ENCODE measurements at places on chromosomes 2 and 18.

DNA sequence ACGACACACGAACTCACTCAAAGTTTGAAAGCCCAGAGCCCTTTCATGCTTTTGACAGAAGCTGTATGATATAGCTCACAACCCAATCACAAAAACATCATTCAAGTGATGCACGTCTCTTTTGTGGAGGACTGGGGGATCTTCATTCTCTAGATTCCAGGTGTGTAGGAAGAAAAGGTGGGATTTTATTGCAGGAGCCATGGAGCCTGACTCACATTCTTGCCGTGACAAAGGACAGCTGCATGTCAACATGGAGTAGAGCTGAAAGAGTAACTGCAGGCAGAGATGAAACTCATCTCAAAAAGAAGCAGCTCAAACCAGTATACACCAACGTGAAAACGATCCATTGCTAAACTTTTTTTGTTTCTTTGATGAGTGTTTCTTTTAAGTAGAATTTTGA is 50.9 kb upstream of the PDE1A start:
- DNase-seq: no peak

DNA sequence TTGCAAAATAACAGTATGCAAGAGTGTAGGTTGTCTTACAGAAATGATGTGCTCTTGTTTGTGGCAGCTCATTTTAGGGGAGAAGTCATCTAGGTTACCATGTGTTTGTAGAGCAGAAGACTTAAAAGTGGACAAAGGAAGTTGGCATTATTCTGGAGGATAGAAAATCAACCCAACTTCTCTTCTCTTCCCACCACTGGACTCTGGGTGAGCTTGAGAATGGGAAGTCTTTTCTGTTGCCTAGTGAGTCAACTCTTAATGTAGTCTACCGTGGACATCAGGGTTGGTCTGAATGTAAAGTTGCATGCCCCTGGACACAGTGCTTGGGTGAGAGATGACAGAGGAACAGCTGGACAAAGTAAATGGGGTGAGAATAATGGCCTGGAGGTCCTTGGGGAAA is 98.3 kb downstream of the FMNL2 start:
- no peak for DNase-seq

DNA sequence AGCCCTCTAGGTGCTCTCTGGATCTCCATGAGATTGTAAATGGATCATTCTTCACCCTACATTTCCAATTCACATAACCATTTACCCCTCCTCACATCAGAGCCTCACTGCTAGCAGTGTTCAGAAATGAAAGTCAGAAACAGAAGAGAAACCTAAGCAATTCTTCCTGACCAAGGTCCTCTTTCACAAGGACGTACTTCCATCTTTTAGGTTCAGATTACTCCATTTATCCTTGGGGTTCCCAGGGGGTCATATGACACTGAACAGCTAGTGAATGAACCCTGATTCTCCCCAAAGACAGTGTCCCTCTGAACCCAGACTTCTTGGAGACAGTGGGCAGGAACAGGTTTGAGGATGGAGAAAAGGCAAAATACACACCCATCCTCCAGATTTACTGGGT is 12.9 kb upstream of the MARCO start:
- DNase-seq: no peak

- DNase-seq: no peak
Measured at GRCh38 chr18:56823986-56824565, 172.9 kb downstream of the WDR7 start.

GRCh38 chr2:46871976-46872381 is 43.6 kb downstream of the MCFD2 start:
- DNase-seq: no peak

GRCh38 chr2:222799262-222799918 is 61.4 kb upstream of the ACSL3 start:
- no peak for DNase-seq

DNA sequence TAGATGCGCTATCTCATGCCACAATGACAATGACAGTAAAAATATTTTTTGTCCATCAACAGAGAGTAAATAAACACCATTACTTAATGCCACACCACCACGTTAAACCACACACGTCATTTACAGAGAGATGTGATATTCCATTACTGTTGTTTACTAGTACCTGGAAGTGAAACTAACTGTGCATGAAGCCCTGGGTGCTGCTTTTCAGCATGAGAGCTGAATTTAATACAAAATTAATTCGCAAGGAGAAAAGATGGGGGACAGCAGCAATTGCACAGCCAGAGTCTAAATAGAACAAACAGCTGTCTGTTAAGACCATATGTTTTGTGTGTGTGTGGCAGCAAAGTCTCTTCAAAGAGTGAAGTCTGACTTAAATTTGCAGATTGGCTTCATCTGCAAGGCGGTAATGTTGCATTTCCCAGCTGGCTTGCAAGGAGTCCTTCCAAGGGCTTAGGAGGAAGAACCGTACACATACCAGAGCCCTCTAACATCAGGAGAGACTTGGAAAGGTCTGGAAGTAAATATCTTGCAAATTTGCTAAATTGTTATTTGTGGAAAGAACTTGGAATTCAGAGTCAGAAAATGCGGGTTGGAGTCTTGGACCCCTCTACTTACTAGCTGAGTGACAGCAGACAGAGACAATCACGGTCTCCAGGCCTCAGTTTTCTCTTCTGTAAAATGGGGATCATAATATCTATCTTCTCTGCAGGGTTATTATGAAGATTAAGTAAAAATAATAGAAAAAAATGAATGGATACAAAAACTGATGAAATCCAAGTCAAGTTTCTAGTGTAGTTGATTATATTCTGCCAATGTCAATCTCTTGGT is 127.6 kb downstream of the ALPK2 start:
- no peak for DNase-seq

GRCh38 chr2:96556441-96557330 is 20.1 kb downstream of the ARID5A start:
- DNase-seq: peak; percentile 91

DNA sequence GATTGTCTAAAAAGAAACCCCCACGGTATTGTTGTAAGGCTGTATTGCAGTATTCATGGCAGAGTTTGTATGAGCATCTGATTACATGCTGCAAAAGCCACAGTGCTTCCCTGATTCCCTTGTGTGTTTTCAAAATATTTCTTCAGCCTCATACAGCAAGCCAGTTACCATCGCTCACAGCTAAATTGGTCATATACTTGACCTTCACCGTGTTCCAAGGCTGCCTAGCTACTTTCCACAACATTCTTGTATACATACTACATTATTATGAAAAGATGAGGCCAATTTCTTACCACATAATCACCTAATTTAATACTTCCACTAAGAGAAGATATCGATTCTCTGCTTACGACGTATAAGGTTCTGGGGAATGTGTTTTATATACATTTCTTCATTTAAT is 576.3 kb upstream of the CNTNAP5 start:
- no peak for DNase-seq

GRCh38 chr2:120250640-120251039 is 2.0 kb upstream of the RALB start:
- DNase-seq: no peak

GRCh38 chr2:114025030-114025429 is 135.1 kb downstream of the ACTR3 start:
- no peak for DNase-seq

DNA sequence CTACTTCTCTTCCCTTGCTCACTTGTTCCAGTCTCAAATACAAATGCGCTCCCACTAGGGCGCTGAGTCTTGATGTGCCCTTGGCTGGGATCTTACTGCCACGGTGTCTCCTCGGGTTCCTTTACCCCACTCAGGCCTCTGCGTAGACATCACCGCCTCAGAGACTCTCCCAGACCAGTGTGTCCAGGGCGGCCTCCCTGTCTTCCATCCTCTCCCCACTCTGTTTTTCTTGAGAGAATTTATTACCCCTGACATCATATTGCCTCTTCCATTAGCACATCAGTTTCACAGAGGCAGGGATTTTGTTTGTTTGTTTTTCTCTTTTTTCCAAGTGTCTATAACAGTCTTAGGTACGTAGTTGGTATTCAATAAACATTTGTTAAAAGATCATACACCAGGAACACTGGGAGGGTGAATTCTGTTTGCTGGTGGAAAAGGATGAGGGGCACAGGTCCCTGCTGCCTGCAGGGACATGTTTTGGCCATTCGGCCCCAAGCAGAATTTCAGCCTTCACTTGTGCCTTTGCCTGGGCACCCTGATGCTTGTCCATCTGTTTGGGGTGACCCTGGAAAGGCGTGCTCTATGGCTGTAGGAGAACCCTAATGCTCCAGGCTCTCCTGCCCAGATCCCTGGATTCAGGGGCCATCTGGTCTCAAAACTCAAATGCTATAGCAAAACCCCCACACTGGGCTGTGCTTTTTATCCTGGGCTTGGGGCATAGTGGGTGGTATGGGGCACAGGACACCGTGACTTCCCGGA is 55.0 kb downstream of the RPL37A start:
- DNase-seq: no peak

- peak; percentile 96 for DNase-seq
Measured at GRCh38 chr2:675982-676646, 1.1 kb downstream of the TMEM18 start.

DNA sequence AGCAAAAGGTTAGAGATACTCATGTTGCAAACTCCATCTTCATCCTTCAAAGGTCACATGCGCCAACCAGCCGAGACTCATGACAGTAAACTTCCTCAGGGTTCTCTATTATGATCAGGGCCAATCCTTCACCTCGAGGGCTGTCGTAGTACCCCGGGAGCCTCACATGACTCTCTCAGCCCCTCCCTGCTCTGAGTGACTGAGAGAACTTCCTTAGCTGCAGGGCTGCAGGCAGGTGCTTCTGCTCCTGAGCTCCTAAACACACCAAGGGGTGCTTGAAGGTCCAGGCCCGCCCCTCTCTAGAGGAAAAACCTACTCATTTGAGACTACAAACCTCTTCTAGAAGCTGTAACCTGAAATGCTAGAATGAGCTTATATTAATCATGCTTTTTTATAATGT is 48.2 kb downstream of the LONRF2 start:
- DNase-seq: no peak

GRCh38 chr2:38407111-38407682 is 30.1 kb upstream of the ATL2 start:
- no peak for DNase-seq

- no peak for DNase-seq
Measured at GRCh38 chr2:17849275-17849674, 29.2 kb upstream of the KCNS3 start.

DNA sequence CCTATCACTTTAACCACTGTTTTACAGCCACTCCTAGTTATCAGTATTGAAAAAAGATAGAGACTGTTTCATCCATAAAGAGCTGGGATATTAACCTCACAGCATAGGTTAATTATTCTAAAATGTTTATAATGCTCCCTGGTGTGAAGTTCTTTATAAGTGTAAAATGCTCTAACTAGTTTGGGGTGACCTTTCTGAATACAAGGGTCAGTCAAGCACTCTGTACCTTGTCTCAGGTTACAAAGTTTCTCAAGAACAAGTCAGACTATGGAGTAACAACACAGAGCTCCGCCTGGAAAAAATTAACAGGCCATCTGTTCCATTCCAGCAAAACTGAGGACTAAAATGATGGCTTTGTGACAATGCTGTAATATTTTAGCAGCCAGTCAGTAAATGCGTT is 107.4 kb downstream of the NOL4 start:
- no peak for DNase-seq

DNA sequence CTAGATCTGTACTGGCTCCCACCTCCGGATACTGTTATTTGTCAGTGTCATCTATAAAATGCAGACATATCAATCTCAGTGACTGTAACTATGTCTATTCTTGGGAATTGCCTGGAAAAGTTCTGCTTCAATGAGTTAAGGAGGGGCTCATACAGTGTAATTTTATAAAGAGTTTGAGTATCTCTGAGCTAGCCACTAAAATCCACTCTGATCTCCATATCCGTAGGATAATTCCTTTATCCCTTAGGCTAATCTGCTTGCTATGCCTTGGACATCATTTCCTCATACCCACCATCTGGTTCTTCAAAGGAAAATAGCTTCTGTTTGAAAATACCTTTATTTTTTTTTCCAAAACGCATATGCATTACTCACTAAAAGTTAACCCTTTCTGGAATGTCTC is 863.2 kb downstream of the SUCLG1 start:
- DNase-seq: peak; percentile 19

DNA sequence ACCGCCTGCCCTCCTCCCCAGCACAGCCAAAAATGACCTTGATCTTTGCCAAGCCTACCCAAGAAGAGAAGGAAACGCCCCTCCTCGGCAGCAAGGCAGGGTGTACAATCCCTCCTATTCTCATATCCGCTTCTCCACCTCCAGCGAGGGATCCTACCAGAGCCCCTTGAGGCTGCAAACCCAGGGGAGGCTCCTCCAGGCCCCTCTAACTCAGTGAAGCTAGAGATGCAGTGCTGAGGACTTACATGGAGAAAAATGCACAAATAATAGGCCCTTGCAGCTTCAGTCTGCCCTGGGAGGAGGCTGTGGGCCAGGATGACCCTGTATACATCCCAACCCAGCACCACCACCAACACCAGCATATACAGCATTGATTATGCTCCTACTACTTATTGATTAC is 46.9 kb upstream of the POMC start:
- peak; percentile 19 for DNase-seq

GRCh38 chr2:182924306-182924705 is 57.9 kb upstream of the FRZB start:
- peak; percentile 79 for DNase-seq

DNA sequence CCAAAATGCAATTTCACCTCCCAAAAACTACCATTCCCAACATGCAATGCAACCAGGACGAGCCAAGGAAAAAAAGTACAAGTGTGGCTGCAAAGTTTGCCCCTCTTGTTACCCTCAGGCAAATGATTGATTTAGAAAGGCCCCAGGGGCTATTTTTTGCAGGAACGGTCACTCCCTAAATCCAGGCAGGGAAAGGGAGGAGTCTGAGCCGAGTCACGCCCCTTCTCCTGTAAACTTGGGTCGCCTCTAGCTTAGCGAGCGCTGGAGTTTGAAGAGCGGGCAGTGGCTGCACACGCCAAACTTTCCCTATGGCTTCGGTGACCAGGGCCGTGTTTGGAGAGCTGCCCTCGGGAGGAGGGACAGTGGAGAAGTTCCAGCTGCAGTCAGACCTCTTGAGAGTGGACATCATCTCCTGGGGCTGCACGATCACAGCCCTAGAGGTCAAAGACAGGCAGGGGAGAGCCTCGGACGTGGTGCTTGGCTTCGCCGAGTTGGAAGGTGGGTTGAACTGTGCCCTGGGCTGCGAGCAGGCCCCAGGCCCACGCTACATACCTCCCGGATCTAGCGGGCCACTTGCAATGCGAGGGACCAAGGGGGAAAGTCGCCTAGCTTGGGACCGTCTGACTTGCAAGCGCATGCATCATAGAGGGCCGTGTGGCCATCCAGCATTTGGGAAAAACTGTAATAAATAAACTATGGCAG is at the start of gene GALM:
TSS of gene GALM (plus strand) at position 261 of the 702 bp plus-strand sequence. CDS start at position 309, 48 bp downstream.
- peak; percentile 88 for DNase-seq
